Mesangial cell (primary cell): ENCODE measurements at places on chromosomes 6 and 20. TPM values are rescaled to one million over a fixed set of nuclear protein-coding genes. Genes with fewer than 3 reads are reported as not detected.

The PTPRK gene
- total RNA-seq: 51.8 and 62.5 TPM in 2 replicates

The PLTP gene
- 42.2 and 122 TPM in 2 replicates for total RNA-seq

The HLA-DRB5 gene
- total RNA-seq: not detected in 2 replicates

The PAX1 gene
- total RNA-seq: not detected in 2 replicates

The SIRPB1 gene
- 4.1 and 6.2 TPM in 2 replicates for total RNA-seq

The CGA gene
- total RNA-seq: not detected in 2 replicates

The IL17A gene
- not detected in 2 replicates for total RNA-seq
